Islet precursor cell (in vitro differentiated cells): ENCODE measurements at places on chromosomes 7 and 10.
A peak's percentile ranks its signal among the peaks of the same experiment; 100 is the strongest.

DNA sequence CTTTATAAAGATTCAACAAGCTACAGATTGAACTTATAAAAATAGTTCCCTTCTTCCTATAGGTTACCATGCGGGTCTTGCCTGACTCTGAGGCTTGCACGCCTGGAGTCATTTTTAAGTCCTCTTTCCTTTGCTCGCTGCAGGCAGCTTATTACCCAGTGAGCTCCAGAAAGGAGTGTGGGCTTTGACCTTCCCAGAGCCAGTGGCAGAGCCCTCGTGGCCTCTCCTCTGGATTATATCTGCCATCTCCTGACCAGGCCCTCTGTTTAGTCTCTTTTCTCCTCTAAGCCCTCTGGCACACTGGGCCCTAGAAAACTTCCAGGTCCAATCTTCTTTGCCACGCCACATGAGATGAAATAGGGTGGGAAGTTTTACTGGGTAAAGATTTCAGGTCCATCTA is 39.9 kb upstream of the EZH2 start:
- no peak for DNase-seq

DNA sequence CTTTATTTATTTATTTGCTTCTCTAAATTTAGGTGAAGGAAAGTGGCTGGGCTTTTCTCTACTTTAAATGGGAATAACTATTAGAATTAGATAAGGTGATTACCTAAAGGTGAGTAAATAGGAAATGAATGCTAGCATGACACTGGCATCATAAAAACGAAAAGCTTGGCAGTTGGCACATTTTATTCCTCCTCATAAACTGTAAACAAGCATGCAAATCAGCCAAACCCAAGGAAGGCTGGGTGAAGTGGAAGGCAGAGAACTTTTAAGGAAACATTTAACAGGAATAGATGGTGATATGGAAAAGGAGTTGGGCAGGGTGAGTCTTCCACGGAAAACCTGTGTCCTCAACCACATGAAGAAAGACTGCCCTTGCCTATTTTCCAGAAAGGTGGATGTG is 669.1 kb downstream of the KCNMA1 start:
- no peak for DNase-seq

DNA sequence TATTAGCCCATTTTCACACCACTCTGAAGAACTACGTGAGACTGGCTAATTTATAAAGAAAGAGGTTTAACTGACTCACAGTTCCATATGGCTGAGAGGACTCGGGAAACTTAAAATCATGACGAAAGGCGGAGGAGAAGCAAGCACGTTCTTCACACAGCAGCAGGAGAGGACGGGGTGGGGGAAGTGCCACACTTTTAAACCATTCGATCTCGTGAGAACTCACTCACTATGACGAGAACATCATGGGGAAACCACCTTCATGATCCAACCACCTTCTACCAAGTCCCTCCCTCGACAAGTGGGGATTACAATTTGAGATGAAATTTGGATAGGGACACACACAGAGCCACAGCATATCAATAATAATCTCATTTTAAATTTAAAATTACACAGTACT is 80.2 kb downstream of the VWDE start:
- DNase-seq: no peak

GRCh38 chr10:77282163-77282562 is 355.4 kb downstream of the KCNMA1 start:
- peak; percentile 13 for DNase-seq

DNA sequence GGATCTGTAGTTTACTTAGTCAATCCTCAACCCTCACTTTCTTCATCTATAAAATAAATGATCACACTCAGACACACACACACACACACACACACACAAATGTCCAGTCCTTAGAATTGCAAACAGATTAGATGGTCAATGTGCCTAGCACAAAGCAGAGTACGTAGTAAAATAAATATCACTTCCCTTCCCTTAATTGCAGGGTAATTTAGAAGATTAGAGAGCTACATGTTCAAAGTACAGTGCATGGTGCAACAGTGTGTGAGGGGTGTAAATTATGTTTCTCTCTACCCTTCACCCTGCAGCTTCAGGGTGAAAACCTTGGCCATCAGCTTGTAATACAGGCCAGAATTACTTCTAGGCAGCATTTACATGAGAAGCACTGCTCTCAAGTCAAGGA is 187.0 kb upstream of the GHITM start:
- DNase-seq: no peak

DNA sequence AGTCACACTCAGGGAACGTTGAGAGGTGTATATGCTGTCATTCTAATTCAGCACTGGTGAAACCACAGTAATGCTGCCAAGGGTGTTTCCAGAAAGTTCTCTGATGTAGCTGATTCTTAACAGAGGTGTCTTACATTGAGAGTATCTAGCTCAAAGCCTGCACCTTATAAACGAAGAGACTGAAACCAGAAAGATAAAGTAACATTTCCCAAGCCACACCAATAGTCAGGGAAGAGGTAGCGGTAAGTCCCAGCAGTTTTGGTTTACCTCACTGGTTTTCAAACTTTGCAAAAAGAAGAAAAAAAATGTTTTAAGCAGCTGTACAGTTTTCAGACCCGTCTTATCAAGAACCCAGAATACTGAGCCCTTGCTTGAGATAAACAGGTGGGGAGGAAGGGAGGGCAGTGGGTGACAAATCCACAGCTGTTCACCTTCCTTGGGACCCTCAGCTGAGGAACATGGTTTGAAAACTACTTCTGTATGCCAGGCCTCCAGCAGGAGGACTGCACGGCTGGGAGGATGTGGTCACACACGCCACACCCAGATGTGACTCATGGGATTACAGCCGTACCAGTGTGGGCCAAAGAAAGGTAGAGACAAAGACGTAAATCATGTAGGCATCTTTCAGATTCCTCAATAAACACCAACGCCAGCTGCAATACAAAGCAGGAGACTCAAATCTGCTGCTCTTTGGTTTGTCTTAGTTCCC is 63.9 kb upstream of the GSDME start:
- peak; percentile 93 for DNase-seq

GRCh38 chr7:93211228-93211818 is 14.9 kb downstream of the HEPACAM2 start:
- DNase-seq: no peak

DNA sequence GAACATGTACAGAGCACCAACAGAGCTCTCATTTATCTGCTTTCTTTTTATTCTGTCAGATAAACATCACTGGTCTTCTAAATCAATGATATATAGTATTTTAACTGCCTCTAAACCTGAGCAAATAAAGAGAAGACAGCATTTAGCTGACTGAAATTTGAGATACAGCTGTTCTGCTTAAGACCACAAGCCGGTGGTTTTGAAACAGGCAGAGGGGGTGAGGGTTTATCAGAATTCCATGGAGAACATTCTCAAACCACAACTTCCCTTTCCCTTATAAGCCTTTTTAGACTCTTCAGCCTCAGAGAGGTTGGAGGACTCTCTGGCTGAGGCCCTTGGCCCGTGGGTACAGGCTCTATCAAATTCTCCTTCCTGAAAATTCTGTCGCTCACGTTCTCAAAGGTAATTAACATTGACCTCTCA is 87.4 kb upstream of the RSU1 start:
- DNase-seq: no peak

GRCh38 chr10:6203331-6204062 is 765 bp downstream of the PFKFB3 start:
- peak; percentile 81 for DNase-seq
